AG09309 (cell line): ENCODE measurements at places on chromosomes 6 and 20.
A peak's percentile ranks its signal among the peaks of the same experiment; 100 is the strongest.

GRCh38 chr20:57831993-57832585, 122.3 kb upstream of the PMEPA1 start:
- DNase-seq, result no peak

DNA sequence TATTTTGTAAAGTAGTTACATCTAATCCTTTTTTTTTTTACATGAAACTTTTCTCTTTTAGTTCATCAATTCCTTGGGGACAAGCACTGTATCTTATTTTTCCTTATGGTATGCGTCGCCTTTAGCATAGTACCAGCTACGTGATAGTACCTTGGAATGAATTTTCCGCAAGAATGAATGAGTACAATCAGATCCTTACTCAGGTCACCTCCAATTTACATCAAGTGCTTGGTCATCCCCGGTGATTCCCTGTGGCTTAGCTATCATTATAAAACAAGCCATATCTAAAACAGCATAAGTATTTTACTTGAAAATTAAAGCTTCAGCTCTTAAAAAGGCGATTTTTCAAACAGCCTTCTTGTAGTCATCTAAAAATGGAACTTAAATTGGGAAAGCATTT, 680.4 kb upstream of the MAP3K7 start:
- no peak for DNase-seq

DNA sequence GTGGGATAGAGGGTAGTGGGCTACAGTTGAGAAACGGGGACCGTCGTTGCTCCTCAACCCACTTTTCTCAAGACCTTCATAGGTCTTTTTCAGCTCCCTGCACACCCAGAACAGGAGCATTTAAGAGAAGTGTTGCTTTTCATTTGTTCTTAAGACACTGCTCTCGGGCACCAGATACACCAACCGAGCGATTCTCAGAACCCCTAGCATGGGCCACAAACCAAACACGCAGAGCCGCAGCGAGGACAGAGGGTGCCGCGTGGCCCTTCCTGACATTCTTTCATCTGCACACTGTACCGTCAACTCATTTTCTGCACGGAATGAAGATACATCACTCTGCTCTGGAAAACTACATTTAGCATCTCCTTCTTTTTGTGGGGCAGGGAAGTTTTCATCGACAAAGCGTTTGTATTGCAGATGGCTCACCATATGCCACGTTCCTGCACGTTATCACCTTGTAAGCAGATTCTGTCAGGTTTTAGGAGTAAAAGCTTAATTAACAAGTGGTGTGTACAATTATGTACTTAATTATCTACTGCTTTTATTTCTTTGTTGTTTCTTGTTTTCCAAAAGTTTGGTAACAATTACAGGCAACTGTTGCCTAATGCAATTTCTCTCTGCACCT, 70.4 kb upstream of the MLN start:
- no peak for DNase-seq

DNA sequence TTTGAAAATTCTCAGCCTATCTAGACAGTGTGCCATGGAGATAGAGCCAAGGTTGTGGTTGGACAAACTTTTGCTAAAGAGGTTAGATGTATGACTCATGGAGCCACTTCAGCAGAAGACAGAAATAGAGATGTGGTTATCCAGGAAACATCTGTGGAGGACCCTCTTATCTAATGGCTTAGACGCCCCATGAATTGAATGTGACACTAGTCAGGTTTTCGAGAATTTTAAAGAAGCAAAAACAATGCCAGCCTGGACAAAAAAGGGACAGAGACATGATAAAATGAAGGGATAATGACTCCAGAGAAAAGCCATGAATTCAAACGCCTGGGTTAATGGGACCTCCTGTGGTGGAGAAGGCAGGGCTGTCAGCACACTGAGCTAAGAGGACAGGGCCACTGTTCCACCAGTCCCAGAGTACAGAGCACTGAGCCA, 280.5 kb downstream of the CLVS2 start:
- no peak for DNase-seq

DNA sequence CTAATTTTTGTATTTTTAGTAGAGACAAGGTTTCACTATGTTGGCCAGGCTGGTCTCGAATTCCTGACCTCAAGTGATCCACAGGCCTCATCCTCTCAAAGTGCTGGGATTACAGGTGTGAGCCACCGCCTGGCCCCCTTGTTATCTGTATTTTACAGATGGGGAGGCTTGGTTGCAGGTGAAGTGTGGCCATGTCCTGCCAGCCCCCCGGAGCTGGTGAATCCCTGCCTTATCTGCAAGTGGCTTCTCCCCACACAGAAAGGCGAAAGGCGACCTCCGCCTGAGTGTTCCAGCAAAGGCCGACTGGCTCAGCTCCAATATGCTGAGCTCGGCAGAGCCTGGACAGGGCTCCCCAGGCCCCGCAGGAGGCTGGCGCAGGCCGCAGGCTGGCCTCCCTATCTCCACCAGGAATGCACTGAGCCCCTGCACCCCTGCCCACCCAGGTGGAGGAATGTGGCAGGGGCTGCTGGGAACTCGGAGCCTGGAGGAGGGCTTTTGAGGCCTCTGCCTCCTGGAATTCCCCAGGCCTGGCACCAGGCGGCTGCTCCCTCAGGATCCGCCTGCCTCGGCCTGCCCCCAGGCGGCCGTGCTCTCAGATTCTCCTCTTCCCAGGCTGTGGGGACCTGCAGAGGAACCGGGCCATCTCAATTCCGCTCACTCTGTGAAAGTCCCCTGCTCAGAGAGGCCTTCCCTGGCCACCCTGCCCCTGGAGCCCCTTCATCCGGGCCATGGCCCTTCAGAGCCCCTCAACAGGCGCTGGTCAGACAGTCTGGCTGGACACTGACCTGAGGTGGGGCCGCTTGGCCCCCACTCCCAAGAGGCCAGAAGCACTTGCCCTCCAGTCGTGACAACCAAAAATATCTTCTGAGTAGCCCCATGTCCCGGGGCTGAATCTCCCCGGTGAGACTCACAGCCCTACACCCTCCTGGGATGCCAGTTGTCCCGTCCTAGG, 9.3 kb upstream of the LAMA5 start:
- DNase-seq, result no peak

DNA sequence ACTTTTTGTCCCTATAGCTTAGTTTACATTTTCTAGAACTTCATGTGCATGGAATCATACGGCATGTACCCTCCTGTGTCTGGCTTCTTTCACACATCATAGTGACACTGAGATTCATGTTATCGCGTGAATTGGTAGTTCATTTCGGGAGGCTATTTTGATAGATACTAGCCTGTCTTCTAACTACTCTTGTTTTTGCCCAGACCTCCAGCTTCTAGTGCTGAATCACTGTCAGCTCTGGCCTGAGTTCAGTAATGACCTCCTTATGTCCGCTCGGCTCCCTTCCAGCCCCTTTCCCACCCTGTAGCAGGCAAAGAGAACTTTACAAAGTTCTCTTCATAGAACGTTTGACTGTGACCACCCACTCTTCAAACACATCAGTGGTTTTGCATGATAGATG, 14.1 kb downstream of the MYBL2 start:
- no peak for DNase-seq

GRCh38 chr6:21827425-21828202, 234.1 kb downstream of the SOX4 start:
- no peak for DNase-seq

DNA sequence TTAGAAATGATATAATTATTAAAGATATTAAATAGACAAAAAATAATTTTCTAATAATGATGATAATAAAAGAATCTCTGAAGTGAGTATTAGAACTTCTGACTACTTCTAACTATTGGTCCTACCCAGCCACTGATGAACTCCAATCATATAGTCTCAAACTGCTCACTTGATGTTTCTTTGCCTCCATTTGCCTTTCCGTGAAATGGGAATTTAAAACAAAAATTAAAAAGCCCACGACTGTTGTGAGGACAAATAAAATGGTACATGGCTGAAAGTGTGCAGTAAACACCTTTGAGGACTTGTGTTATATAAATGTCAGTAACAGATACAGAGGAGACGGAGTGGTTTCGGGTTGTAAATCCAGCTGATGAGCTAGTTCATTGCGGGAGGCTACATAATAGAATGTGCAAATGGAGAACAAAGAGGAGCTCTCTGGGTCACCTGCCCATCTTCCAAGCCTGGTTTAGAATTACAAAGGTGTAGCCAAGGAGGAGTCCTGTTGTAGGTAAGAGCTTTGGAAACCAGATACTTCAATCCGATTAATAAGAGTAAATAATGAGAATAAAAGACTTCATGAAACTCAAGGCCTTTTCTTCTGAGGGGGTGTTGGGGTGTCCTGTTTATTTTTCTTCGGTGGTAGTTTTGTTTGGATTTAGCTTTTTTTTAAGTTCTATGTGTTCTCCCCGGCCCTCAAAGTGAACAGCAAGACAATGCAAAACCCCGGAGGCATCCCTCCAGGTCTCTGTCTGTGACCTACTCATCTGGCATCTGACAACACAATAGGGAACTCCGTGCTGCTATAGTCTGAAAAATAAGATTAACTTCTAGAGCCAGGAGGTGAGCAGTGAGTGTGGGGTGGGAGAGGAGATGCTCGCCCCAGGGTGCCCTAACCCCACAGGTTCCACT, 4.4 kb upstream of the PXDC1 start:
- DNase-seq, result no peak

DNA sequence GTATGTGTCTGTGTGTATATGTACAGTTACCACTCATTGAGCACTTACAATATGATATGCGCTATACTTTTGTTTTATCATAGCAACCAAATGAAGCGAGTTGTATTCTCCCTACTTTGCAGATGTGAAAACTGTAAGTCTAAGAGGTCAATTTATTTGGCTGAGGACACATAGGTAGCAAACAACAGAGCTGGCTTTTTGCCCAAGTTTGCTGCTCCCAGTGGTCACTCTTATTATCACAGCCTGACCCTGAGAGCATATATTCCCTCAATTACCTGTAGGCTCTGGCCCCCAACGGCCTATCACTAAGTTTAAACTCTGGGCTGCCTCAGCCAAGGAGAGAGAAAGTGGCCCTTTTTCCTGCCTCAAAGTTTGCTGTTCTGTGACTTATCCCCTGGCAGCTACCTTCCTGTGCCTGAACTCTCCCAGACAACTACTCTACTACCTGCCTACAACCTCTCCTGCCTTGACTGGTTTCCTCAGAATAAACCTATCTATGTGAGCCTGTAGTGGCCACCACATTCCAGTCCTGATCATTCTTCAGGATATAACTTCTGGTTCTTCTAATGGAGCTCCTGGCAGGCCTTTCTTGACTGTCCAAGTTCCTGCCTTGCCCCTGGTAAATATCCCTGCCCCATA, 221.8 kb downstream of the FRK start:
- no peak for DNase-seq

- peak; percentile 68 for DNase-seq
Measured at GRCh38 chr6:113629975-113630737, 227.0 kb upstream of the MARCKS start.

DNA sequence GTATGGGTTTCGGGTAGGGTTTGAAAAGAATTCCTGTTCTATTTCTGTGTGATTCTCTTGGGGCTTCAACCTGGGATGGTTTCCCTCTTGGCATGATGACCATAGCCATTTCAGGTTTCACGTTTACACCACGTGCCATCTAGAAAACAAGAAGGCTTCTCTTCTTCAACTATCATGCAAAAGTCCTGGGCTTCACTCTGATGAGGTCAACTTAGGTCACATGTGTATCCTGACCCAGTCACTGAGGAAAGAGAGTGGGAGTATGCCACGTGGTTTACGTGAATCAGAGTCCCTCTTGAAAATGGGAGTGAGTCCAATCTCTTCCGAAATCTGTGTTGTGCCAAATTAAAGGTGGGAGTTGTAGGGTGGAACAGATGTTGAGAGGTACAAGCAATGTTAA, 141.3 kb upstream of the INSM1 start:
- DNase-seq, result no peak

GRCh38 chr20:30815577-30816181, 441.8 kb upstream of the DEFB115 start:
- DNase-seq, result no peak

GRCh38 chr20:32337937-32338661, 20.0 kb upstream of the ASXL1 start:
- DNase-seq, result no peak

GRCh38 chr20:57470666-57471495, 54.1 kb downstream of the CTCFL start:
- DNase-seq, result no peak

GRCh38 chr20:62918147-62918546, 8.2 kb downstream of the DIDO1 start:
- DNase-seq, result no peak

DNA sequence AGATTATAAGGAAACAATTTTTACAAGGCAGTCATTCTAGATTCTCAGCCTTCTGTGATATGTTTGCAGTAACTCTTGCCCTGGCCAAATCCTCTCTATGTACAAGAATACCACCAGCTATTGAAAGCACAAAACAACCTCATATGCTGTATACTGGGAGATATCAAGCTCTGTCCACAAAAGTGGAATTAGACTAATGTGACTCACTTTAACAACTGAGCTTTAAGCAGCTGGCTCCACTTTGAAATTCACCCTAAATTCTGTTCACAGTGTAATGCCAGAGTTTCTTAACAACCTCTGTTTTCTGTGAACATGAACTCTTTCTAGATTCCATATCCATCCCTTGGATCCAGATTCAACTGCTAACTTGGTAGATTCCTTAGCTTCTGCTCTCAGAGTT, 47.6 kb downstream of the CHD6 start:
- DNase-seq, result peak; percentile 4

GRCh38 chr20:53738039-53738944, 144.7 kb upstream of the ZNF217 start:
- peak; percentile 88 for DNase-seq

- no peak for DNase-seq
Measured at GRCh38 chr6:43761666-43762409, 8.2 kb upstream of the VEGFA start.

DNA sequence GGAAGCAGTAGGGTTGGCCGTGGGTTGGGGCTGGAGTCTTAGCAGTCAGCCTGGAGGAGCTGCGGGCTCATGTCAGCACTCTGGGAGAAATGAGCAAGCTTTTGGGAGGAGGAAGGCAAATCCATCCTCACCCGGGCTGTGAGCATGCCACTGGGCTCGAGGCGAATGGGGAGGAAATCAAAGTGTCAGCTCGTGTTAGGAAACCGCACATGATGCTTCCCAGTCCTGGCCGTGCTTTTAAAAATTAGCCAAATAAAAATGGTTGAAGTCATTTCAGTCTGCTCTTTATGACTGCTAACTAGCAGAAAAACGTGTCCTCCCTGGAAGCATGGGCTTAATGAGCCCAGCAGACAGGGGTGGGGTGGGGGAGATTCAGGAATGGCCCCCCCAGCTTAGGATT, 98.1 kb downstream of the NFATC2 start:
- no peak for DNase-seq

GRCh38 chr6:14784596-14785492, 461.0 kb upstream of the JARID2 start:
- DNase-seq, result no peak

DNA sequence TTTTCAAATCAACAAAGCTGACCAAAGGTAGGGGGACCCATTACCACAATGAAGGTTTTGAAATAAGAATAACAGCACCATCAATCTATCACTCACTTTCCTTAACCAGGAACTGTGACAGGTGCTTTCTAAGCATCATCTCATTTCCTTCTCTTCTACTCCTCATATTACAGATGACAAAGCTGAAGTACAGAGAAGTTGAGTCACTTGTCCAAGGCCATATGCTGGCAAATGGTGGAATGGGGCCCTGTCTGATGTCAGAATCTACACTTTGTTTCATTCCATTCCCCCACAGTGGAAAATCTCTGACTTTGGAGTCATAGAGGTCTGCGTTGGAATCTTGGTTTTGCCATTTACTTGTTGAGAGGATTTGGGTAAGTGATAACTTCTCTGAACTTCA, 222.5 kb upstream of the LRFN2 start:
- no peak for DNase-seq

GRCh38 chr20:39399463-39399862, 437.3 kb downstream of the DHX35 start:
- DNase-seq, result no peak
